AML-193 (cell line): ENCODE measurements at places on chromosomes 4 and X.

- no peak for DNase-seq
Measured at GRCh38 chr4:98528882-98529281, 129.5 kb downstream of the TSPAN5 start.

DNA sequence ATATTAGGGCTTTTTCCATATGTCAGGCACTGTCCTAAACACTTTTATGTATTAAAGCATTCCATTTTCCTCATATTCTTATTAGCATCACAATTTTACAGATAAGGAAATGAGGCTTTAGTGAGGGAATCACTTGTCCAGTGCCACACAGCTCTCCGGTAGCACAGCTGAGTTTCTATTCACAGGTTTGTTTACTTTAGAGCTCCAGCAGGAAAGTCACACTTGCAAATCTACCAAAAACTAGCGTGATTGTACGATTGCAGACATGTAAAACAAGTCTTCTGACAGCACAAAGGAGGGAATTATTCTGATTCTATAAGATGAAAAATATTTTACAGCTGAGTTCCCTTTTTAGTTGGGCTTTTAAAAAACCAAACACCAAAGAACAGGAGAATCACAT lies 472.1 kb downstream of the TMA16 start:
- no peak for DNase-seq

- DNase-seq = no peak
Measured at GRCh38 chrX:153564047-153564606, 34.8 kb downstream of the CCNQ start.

GRCh38 chr4:32601848-32602247 lies 1881.7 kb downstream of the PCDH7 start:
- DNase-seq = no peak

DNA sequence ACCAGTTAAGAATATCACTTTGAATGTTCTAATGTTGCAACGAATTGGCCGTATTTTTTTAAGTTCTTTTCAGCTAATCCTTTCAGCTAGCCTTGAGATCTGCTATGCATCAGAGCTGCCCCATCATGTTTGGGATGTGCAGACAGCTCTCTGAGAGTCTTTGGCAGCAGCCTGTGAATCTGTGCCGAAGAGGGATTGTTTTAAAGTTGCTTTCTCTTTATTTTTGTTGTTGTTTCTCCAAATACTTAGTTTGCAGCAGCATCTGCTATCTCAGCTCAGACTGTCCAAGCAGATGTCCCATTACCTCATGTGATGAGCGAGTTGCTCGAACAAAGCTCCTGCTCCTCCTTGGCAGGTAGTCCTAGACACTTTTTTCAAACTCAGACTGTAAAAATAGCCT lies 1002.5 kb upstream of the INTU start:
- DNase-seq = no peak

DNA sequence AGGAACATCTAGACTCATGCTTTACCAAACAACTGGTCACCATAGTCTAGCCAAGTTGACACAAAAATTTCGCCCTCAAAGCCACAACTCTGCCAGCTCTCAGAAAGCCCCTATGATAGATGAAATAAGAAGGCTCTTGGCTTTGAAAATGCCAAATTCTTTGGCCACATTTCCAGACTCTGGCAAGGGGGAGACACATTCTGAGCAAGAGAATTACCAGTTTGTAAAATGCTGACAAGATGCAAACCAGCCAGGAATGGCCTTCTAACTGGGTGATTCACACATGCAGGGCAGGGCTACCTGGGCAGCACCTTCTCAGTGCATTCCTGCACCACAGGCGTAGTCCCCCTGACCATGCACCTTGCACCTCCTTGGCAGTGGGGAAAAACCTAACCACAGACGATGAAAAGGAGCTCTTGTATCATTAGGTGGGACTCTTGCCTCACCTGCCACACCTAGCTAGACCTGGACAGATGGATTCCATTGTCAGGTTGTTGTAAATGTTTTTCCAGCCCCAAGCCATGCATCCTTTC lies 77.4 kb upstream of the CPEB2 start:
- no peak for DNase-seq
